ENCODE measurements at places on chromosomes 11 and 22.
A peak's percentile ranks its signal among the peaks of the same experiment; 100 is the strongest.

DNA sequence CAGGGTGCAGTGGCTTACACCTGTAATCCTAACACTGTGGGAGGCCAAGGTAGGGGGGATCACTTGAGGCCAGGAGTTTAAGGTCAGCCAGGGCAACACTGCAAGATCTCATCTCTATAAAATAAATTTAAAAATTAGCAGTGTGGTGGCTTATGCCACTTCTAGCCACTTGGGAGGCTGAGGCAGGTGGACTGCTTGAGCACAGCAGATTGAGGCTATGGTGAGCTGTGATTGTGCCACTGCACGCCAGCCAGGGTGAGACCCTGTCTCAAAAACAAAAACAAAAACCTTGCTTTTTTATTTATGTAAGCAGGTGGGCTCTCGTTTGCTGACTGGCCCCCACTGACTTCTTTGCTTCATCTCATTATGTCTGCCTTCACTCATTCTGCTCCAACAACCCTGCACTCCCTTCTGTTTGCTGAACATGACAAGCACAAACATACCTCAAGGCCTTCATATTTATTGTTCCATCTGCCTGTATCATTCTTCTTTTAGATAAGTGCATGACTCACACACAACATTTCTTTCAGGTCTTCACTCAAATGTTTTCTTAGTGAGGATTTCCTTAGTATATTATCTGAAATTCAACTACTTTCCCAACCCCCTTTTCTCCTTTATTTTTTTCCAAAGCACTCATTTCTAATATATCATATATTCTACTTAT is 32.4 kb upstream of the CLNS1A start:
- DNase-seq = no peak

GRCh38 chr22:39634530-39635405 is 64.2 kb downstream of the CACNA1I start:
- no peak for DNase-seq

DNA sequence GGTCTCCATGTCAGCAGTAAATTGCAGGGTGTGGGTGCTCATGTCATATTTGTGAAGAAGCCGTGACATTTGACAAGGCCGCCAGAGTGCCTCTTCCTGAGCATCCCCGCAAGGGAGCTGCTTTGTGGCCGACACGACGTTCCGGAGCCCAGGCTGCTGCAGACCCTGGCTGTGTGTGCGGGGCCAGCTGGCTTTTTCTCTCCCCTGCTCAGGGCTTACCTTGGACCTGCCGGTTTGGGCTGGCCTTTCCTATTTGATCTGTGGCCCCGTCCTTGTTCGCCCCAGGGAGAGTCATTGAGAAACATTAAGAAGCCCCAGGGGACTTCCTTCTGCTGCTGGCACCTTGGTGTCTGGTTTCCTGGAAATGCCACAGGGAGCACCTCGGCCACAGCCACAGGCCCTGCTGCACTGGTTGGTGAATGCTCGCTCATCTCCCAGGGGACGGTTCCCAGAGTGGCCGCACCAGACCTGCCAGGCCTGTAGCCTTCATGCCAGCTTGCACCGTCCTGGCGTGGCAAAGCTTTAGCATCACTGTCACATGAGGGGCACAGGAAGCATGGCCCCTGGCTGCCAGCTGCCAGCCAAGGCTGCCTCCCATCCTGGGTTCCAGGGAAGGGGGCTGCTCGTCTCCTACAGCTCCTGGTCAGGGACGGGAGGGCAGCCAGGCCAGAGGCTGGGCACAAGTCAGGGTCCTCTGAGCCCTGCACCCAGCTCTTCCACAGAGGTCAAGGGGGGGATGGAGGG is 5.4 kb downstream of the GRK2 start:
- DNase-seq = no peak

DNA sequence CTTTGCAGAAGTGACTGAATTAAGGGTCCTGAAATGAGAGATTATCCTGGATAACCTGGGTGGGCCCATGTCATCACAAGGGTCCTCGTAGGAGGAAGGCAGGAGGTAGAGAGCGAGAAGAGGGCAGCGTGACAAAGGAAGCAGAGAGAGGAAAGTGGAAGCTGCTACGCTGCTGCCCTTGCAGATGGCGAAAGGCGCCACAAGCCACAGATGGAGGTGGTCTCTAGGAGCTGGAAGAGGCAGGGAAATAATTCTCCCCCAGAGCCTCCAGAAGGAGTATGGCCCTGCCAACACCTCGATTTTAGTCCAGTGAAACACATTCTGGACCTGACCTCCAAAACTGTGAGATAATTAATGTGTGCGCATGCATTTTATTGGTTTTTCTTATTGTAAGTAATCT is 13.4 kb downstream of the TMEM184B start:
- DNase-seq = no peak

DNA sequence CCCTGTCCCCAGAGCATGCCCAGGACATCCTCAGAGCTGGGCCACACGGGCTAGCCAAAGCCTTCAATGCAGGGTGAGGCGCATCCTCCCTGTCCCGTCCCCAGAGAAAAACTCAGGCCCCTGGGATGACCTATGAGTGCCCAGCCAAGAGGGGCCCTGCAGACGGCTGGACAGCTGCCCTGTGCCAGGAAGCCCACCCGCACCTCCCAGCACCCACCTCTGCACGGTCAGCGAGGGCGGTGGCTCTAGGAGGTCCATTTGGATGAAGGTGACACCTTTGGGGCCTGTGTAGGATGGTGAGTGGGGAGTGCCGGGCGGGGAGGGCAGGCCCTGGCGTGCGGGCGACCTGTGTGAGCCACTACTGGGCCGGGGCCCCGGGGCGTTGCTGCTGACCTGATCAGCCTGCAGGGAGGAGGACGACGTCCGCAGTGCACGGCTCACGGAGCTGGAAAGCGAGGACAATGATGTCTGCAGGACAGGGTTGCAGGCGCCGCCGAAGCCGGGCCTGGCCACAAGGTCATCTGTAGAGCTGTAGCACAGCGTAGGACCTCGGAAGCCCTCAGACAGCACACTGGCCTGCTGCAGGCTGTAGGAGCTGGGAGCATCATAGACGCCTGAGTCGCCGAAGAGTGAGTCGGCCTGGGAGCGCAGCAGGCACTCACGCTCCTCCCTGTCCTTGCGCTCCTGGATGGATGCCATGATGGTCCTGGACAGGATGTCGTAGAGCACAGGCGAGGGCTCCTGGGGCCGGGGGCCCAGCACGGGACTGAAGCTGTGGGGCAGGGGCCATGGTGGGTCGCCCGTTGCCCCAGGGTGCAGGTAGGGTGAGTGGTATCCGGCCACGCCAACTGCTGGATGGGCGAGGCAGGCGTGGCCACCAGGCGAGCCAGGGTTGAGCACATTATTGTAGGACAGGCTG is 180.5 kb downstream of the IGLL1 start:
- no peak for DNase-seq

DNA sequence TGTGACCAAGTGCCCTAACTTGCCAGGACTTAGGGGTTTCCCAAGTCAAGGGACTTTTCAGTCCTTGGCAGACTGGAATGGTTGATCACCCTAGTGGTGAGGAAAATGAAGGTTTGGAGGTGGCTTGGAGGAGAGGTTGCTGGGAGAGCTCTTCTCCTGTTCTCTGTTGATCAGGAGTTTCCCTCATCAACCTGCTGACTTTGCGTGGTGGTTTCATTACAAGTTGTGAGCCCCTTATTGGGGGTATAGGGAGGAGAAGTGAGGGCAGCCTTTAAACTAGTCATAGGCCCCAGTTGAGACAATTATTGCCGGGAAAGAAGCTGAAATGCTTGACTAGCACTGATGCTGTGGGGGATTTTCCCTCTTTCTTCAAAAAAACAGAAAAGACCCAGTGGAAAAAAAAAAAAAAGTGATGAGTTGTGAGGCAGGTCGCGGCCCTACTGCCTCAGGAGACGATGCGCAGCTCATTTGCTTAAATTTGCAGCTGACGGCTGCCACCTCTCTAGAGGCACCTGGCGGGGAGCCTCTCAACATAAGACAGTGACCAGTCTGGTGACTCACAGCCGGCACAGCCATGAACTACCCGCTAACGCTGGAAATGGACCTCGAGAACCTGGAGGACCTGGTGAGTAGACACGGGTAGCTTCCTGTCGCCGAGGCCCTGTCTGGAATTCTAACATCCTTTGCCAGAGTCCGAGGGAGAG is at the start of gene CXCR5:
CXCR5 (plus strand) TSS at position 525 of the 704 bp plus-strand sequence; CDS start at position 575, 50 bp downstream.
- DNase-seq = no peak

GRCh38 chr11:46127150-46127638 is 5.9 kb upstream of the PHF21A start:
- DNase-seq = no peak

DNA sequence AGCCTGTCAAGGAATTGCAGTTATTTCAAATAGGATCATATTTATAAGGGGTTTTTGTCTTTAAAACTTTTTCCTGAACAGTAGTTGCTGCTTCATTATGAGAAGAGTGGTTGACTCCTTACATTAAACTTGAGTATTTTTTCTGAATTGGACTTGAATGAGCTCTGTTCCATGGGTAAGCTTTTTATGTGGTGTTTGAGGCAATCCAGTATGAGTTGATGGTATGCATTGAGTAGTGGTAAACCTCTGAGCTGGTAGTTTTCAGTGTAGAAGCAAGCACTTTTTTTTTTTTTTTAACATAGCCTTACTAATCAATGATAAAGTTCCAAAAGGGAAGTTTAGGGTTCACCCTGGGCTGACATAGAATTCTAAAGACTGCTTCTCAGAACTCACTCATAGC is 3.4 kb downstream of the KMT2A start:
- no peak for DNase-seq

DNA sequence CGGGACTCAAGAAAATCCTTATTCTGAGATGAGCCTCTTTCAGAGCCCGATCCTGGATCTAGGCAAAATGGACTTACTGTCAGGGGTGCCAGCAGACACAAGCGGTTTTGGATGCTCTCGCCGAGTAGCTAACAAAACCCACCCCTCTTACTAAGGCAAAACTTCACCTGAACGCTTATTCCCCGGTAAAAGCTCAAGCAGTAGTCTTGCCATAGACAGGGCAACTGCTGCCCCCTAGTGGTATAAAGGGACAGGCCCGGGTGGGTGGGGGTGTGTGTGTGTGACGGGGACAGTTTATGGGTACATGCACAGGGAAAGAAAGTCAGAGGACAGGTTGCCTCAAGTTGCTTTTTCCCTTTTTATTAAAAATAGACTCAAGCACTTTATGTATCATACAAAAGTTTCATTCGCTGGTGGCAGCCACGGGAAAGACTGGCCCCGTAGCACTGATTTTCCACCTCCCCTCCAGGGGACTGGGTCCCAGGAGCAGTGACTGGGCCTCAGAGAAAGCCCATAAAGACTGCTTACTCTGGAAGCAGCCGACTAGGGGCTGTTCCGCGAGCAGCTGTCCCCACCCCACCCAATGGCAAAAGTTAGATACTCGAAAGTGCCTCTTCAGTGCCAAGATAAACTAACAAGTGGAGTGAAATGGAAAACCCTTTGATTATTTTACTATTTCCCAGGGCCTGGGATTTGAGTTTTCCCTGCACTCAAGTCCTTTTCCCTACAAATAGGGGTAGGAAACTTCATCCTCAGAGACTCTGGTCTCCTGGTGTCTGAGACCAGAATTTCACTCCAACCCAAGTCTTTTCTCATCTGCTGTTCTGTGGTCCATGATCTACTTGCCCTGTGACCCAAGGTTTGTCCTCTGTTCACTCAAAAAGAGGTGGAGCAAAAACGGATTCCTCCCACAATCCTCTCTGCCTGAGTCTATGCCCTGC is 4.7 kb downstream of the YPEL4 start:
- peak; percentile 78 for DNase-seq

GRCh38 chr22:31284281-31285155 is 7.8 kb downstream of the PIK3IP1 start:
- DNase-seq = no peak

DNA sequence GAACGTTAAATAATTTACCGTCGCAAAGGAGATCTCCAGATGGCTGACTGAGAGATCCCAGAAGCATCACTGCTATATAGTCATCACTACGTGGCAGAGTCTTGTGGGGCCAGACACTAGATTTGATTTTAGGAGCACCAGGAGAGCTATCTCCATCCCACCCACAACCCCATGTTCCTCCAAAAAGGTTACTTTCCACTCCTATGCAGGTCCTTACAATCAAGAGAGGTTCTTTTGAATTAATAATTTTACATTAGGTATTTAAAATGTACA is 19.4 kb downstream of the GUCY1A2 start:
- no peak for DNase-seq

- no peak for DNase-seq
Observed at GRCh38 chr11:125329786-125330185, 165.2 kb downstream of the PKNOX2 start.

GRCh38 chr11:72190631-72191071 is 1.3 kb upstream of the FOLR1 start:
- no peak for DNase-seq

- no peak for DNase-seq
Observed at GRCh38 chr22:36563001-36563400, 34.0 kb upstream of the EIF3D start.

GRCh38 chr11:11425806-11426205 is 72.8 kb upstream of the CSNK2A3 start:
- DNase-seq = no peak

GRCh38 chr11:60242740-60243239 is at the start of gene MS4A4E:
MS4A4E (minus strand) TSS chr11:60243137; CDS start chr11:60230055, 13,082 bp downstream.
- DNase-seq = no peak

- no peak for DNase-seq
Observed at GRCh38 chr11:69186316-69187260, 30.9 kb downstream of the SMIM38 start.

GRCh38 chr11:116126562-116126961 is 622.3 kb upstream of the CADM1 start:
- DNase-seq = no peak
